ENCODE measurements at places on chromosomes 11 and 22.

GRCh38 chr22:23970201-23970641 is 3.5 kb downstream of the DDTL start:
- no peak for DNase-seq

- no peak for DNase-seq
Observed at GRCh38 chr11:126604461-126604860, 249.0 kb downstream of the ST3GAL4 start.

GRCh38 chr11:7143908-7144307 is 55.1 kb downstream of the RBMXL2 start:
- no peak for DNase-seq

DNA sequence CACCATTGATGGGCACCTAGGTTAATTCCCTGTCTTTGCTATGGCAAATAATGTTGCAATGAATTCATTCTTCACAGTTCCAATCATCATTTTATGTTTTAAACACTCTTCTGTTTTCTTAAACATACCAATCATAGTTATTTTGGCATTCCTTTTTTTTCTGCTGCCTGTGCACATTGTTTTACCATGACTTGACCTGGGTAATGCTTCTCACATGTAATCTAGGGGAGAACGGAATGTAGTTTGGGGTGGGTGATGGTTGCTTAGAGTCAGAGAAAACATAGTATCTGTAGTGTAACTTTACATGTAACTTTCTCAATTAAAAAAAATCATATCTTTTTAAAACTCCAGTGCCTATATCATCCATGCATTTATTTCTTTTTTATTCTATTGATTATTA is 1945.3 kb upstream of the RAG2 start:
- DNase-seq = no peak

GRCh38 chr11:28104984-28105383 is 3.0 kb downstream of the KIF18A start:
- DNase-seq = no peak

DNA sequence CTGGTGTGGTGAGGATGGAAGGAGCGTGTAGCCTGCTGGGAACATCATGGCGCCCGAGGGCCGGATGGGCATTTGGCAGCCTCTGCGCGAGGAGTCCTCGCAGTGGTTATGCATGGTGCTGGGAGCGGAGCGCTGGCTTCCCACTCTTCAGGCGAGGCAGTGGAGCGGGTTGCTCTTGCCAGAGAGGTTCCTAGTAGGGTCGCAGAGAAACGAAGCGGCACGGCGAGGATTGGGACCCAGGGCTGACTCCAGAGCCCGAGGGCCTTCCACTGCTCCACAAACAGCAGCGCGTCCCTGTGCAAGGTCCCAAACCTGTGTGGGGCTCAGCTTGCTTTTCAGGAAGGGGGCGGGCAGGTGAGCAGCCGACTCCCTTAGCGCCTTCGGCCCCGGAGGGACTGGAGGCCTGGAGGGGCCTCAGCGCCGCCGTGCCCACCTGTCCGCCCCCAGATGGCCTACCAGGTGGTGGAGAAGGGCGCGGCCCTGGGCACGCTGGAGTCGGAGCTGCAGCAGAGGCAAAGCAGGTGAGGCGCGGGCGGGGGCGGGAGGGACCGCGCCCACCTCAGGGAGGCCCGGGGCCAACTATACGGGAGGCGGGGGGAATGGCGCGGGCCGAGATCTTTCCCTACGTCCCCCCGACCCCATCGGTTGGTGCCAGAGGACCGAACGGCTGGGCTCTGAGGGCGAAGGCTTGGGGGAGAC is 7.2 kb downstream of the ATG16L2 start:
- no peak for DNase-seq

DNA sequence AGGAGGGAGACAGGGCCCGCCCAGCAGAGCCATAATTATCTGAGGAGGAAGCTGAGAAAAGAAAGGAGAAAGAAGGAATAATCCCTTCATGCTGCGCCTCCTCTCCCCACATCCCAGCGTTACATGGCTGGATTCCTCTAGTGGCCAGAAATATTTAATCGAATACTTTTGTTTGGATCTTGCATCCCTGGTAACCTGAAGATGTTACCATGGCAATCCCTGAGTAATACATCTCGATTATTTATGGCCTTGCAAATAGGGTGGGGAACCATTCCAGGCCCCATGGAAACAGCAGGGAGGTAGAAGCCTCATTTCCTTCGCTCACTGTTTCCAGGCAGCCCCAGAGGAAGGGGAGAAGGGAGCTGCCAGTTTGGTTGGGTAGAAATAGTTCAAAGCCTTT is 357.7 kb downstream of the BUD13 start:
- no peak for DNase-seq

DNA sequence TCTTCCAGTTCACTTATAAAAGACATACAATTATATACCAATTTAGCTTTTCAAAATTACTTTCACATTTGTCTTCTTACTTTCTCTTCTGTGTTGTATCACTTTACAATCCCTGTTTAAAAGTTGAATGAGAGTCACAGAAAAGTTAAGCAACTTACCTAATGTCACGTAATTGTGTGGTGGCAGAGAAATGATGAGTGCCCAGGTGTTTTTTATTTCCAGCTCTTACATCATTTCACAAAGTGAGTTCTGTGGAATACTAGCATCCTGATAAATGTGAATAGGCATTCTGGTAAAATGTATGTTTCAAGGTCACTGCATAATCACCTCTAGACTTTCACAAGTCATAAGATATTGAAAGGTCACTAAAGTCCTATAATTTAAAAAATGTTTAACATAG is 133.0 kb upstream of the FIBIN start:
- no peak for DNase-seq

GRCh38 chr22:38383417-38383816 is 66.2 kb upstream of the CSNK1E start:
- no peak for DNase-seq

DNA sequence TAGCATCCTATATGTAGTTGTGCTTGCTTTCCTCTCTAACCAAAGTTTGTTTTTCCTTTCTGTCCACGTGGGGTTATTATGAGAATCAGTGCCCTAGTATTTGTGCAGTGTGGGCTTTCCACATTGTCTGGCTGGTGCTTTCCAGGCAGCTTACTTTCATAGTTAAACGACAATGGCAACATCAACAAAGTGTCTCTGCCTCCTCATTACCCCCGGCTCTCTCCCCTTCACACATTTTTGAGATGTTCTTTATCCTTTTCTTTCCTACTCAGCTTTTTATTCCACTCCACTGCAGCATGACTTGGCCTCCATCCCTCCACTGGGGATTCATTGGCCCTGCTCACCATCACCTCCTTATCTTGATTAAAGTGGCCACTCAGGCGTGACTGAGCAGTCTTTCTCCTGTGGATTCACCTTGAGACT is 19.1 kb downstream of the SPECC1L start:
- no peak for DNase-seq

GRCh38 chr11:106011481-106011880 is 10.6 kb downstream of the MSANTD4 start:
- no peak for DNase-seq

GRCh38 chr11:104881117-104881794 is 17.0 kb downstream of the CASP12 start:
- DNase-seq = no peak

All from effector CD8-positive, alpha-beta T cell (primary cell).